ENCODE measurements at places on chromosomes 2 and 18.

- no peak for DNase-seq
These were observed 183.3 kb upstream of the DOK6 start for GRCh38 chr18:69217196-69218000.

GRCh38 chr2:15925819-15926218 lies 14.5 kb upstream of the MYCN start:
- no peak for DNase-seq

- DNase-seq, result peak; percentile 37
These were observed 121.8 kb upstream of the SMAD7 start for GRCh38 chr18:49072524-49072934.

GRCh38 chr18:69874058-69874457 lies 73.6 kb downstream of the CD226 start:
- DNase-seq, result no peak

GRCh38 chr18:47932190-47932589 lies 1.7 kb upstream of the SMAD2 start:
- no peak for DNase-seq

GRCh38 chr2:190469771-190470170 lies 61.6 kb downstream of the MFSD6 start:
- DNase-seq, result no peak
